T-helper 2 cell (primary cell): ENCODE measurements at places on chromosomes 13 and 19.
A peak's percentile ranks its signal among the peaks of the same experiment; 100 is the strongest.

DNA sequence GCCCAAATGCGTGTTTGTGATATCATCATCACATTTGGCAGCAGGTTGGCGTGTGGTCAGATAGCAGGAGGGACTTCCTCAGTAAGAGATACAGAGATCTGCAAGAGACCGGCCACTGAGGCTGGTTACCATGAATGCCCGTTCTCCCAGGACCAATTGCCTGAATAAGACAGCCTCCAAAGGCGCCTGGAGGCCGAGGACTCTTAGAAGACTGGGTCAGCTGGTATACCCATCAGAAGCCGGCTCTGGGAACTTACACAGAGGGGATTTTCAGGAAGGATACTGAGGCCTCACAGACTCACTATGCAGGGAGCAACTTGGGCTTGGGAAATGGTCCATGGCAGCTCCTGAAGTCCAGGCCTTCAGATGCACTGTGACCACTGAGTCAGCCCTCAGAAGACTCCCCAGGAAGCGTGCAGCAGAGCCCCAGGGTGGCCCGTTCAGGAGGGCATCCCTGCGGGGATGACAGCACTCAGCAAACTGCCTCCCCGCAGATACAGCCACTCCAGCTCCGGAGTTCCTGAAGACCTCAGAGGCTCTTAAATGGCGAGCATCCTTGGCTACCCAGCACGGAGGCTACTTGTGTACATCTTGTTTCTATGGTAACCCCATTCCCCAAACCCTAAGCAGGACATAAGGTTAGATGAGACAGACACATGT is 26.4 kb upstream of the VSTM2B start:
- no peak for DNase-seq

DNA sequence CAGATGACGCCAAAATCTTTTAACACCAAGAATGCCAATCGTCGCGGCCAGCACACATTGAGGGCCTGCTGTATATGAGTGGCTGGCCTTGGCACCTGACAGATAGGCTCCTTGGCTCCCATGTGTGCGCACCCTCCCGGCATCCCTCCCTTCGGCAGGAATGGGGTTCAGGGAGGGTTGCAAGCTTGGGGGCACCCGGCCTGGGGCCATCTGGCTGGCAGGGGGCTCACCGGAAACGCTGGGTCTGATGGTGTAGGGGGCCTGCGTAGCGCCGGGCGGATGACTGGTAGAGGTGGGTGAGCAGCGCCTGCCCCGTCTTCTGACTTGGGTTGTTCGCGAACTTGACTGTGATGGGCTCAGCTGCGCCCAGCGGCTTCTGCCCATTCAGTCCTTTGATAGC is 22.4 kb downstream of the PRKCSH start:
- no peak for DNase-seq

GRCh38 chr19:39582891-39583625 is 19.3 kb upstream of the LGALS13 start:
- no peak for DNase-seq

DNA sequence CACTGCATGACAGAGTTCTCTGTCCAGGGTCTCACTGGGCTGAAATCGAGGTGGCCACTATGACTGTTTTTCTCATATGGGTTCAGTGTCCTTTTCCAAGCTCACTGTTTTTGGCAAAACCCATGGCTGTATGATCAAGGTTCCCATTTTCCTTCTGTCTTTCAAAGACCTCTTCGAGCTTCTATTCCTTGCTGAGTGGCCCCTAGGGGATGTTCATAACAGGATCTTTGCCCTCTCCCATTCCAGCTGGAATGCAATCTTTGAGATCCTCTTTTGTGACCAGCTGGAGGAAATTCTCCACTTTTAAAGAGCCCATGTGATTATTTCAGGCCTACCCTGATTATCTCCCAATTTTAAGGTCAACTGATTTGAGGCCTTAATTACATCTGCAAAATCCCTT is 572.5 kb upstream of the SLC10A2 start:
- no peak for DNase-seq

DNA sequence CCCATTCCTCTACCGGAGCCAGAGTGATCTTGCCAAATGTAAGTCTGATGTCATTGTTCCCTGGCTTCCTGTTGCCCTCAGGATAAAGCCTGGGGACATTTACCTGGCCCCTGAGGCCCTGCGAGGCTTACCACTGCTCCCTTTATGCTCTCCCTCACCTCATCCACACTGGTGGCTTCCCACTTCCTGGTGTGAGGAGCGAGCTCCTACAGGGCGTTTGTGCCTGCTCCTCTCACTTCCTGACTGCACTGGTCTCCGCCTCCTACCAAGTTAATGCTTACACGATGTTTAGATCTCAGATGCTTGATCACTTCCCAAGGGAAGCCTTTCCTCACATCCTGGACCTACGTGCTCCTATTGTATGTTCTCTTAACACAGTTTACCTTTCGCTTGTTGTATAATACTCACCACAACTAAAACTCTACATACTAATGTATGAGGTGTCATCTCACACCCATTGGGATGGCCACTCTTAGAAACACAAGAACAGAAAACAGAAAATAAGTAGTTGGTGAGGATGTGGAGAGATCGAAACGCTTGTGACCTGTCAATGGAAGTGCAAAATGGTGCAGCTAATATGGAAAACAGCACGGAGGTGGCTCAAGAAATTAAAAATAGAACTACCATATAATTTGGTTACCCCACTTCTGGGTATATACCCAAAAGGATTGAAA is 177.6 kb downstream of the SHISA2 start:
- no peak for DNase-seq

- no peak for DNase-seq
Measured at GRCh38 chr13:66624302-66624701, 605.8 kb downstream of the PCDH9 start.

GRCh38 chr13:113216254-113217048 is 7.0 kb downstream of the CUL4A start:
- DNase-seq = peak; percentile 32

DNA sequence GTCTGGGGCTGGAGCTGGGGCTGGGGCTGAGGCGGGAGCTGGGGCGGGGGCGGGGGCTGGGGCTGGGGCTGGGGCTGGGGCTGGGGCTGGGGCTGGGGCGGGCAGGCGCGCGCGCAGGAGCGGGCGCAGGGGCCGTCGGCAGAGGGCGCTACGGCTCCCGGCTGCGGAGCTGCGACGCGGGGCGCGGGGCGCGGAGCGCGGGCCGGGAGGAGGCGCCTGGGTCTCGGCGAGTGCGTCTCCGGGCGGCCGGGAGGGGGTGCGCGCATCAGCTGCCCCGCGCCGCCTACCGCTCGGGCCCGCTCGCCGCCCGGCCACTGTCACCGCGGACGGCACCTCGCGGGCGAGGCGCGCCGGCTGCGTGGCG is 422 bp upstream of the MTUS2 start:
- DNase-seq = no peak

DNA sequence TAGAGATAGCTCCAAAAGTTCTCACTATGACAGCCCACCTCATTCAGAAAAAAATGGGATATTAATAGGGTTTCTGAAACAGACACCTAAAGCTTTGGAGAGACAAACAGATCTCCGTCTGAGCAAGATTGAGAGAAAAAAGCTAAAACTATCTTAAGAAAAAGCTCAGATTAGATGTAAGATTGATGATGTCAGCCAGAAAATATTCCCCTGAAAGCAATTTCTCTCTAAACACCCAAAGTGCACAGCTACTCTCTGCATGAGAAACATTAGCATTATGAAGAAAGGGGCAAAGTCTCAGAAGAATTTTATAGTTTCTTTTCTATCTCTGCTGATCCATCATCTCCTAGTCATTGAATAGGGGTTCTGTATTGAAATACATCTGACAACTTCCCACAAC is 148.9 kb downstream of the ZNF737 start:
- DNase-seq = no peak

DNA sequence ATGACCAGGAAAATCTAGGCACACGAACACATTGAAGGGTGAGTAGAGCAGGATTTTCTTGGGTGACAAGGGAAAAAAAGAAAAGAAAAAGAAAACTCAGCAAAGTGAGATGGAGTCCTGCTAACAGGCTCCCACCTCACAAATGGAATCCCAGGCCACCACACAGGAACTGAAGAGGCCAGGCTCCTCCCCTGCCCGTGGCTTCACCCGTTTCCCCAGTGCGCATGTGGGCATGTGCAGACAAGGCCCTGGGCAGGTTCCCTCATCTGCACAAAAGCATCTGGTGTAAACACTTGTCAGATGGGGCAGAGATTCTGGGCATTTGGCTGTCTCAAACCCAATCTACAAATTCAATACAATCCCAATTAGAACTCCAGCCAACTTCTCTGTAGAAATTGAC is 24.5 kb downstream of the CFAP97D2 start:
- DNase-seq = no peak
